ENCODE measurements at places on chromosomes 7 and 10.

DNA sequence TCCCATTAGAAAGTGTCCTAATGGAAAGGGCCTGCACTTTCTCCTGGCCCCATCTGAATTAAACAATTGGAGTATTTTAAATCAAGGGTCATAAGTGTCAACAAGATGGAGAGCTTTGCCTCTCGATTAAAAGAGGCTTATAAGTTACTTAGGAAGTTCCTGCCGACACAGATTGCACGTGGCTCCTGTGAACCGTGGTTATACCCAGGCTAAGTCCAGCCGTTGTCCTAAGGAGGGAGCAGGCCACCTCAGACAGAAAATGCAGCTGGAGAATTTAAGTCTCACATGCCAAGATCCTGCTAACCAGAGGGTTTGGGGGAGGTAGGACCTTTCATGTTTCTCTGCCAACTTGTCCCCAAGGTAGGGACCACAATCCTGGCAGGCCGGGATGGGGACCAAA, 626.5 kb upstream of the GALNT17 start:
- DNase-seq, result no peak

DNA sequence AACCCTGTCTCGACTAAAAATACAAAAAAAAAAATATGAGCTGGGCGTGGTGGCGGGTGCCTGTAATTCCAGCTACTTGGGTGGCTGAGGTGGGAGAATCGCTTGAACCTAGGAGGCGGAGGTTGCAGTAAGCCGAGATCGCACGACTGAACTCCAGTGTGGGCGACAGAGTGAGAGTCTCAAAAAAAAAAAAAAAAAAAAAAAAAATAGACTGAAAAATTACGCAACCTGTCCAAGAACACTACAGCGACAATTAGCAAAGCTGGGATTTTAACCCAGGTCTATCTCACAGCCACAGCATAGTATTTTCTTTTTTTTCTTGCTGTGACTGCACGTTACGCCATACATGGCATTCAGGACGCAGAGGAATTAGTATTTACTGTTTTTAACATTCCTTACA, 1.1 kb upstream of the RABGEF1 start:
- no peak for DNase-seq

GRCh38 chr7:99132595-99133321, 11.2 kb downstream of the SMURF1 start:
- DNase-seq, result no peak

GRCh38 chr10:113788604-113789083, 37.2 kb downstream of the PLEKHS1 start:
- no peak for DNase-seq

DNA sequence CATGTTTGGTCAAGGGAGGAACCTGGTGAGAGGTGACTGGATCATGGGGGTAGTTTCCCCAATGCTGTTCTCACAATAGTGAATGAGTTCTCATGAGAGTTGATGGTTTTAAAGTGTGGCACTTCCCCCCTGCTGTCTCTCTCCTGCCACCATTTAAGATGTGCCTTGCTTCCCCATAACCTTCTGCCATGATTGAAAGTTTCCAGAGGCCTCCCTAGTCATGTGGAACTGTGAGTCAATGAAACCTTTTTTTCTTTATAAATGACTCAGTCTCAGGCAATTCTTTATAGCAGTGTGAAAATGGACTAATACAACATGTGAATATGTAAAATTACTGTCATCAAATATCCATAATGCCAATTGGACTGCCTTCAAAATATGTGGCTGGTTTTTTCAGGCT, 165.5 kb upstream of the TARP start:
- no peak for DNase-seq

GRCh38 chr7:77537136-77537777, at the start of gene PTPN12:
TSS of gene PTPN12 (plus strand) at chr7:77537295. CDS start at chr7:77537547, 252 bp downstream.
- DNase-seq, result peak; percentile 47

DNA sequence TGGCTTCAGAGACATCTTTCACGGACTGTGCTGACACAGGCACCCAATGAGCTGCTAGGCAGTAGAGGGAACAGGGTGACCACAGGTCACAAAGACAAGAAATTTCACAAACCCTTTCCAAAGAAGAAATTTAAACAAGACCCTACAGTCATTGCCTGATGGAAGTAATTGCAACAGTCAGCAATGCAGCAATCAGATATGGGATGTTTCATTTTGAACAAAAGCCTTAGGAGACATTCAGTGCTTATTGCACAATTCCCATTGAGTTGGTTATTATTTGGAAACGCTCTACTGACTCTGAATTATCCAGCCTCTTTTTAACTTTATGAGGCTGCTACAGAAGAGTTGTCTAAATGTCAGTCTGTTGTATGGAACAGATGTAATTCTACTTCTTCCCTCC, 85.5 kb downstream of the ETV1 start:
- peak; percentile 63 for DNase-seq

DNA sequence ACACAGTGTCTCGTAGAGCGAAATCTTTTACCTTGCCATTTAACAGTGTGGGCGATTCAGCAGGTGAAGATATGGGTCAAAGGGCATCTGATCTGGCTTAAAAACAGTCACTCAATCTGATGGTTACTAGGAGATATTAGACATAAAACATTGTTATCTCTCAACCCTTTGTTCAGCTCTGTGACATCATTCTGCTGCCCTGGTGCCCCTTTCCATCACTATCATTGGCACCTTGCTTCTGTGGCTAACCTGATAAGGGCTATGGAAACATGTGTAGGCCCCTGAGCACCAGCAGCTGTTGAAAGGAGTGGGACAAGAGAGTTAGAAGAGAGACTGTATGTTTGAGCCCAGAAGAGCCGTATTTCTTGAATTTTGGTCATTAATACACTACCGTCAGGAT, 650.3 kb downstream of the PHTF2 start:
- no peak for DNase-seq

GRCh38 chr7:18700147-18700546, 204.6 kb downstream of the HDAC9 start:
- DNase-seq, result no peak

DNA sequence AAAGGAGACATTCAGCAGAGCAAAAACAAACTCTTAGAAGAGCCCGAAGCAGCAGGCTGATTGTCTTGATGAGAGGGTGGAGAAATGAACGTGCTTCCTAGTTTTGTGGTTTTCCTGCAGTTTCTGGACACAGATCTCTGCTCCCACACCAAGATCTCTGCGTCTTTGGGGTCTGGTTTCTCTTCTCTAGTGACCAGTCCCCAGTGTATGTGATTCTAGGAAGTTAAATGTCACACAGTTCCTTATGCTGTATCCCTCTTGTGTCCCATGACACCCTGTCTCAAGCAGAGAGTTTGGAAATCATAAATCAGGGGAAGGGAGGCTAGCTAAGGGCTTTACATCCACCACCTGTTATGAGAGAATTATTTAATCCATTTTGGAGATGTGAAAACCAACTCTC, 55.4 kb upstream of the KLF14 start:
- no peak for DNase-seq

DNA sequence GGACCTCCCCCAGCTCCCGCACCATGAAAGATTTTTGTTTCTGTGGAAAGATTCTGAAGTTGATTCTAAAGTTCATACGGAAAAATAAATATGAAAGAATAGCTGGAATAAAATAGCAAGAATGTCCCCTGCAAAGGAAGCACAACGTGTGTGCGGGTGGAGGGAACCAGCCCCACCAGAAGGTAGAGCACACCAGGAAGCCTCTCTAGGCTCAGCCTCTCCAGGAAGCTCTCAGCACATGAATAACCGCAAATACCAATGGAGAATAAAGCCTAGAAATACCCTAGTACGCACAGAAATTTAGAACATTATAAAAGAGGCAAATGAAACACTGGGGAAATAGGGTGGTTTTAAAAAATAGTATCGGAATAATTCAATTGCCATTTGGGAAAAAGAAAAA, 24.6 kb upstream of the FAM170B start:
- no peak for DNase-seq

DNA sequence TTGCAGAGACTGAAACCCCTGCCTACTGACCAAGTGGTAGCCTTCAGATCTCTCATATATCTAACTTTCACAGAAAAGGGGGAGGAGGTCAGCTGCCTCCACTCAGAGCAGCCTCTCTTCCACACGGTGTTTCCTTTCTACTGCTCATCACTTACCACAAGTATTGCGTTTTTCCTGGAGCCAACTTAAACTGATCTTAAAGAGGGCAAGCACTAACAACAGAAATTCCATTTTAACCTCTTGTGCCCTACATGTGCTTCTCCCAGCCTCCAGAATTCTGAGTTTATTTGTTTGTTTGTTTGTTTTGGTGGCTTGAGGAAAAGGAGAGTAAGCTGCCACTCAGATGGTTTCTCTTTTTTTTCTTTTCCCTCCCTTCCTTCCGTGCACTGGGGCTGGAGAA, 19.1 kb downstream of the SKIDA1 start:
- no peak for DNase-seq

- DNase-seq, result no peak
Observed at GRCh38 chr10:63670291-63670898, 149.2 kb downstream of the REEP3 start.

GRCh38 chr7:51366172-51366728, 49.6 kb upstream of the COBL start:
- no peak for DNase-seq

DNA sequence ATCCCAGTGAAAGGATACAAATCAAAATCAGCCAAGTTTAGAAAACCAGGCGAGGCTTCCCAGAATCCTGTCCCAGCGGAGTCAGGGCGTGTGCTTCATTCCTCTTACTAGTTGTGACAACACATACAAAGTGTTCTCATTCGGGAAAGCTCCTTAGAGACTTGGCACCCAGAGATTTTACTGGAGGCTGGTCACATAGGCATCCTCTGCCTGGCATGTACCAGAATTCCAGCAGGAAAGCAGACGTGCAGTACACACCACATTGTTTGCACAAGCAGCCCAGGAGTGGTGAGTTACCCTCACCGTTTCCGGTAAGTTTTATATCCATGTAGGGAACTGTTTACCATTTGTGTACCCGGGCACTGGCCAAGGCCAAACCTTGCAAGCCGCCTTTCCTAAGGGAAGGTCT, 34.9 kb downstream of the MMRN2 start:
- no peak for DNase-seq

GRCh38 chr10:69438536-69439349, 12.5 kb upstream of the TSPAN15 start:
- no peak for DNase-seq

DNA sequence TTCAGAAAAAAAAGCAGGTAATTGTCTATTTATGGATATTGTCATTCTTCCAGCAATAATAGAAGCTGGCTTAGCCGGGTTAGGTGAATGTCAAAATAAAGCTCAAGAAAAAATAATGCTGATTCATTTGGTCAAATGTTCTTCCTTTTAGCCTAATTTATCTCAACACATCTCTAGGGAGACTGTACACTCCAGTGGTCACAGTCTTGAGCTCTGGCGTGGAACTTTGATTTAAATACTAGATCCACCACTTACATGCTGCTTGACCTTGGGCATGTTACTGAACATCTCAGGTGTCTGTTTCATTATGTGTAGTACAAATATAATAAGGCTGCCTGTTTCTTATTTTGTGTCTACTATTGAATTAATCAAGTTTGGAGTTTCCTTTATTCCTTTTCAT, 22.0 kb downstream of the PRTFDC1 start:
- DNase-seq, result no peak

- DNase-seq, result no peak
Observed at GRCh38 chr10:120583424-120584108, 126.5 kb downstream of the PLPP4 start.

- DNase-seq, result no peak
Observed at GRCh38 chr10:48681740-48682139, 2.9 kb upstream of the WDFY4 start.

DNA sequence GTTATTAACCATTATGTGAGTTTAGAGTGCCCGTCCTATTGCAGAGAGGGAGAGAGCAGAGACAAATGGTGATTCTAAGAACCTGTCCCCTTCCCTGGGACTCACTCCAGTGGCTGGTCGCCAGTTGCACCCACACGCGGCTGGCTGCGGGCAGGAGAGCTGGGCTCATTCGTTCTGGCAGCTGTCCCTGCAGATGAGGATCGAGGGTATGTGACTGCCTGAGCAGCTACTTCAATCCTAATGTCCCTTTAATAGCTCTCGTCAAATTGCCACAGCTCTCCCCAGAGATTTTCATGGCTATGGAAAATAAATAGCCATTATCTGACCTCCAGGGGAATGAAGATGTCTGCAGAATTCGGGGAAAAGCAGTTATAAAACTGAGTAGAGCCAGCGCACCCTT, 41.6 kb downstream of the RBM28 start:
- DNase-seq, result no peak

DNA sequence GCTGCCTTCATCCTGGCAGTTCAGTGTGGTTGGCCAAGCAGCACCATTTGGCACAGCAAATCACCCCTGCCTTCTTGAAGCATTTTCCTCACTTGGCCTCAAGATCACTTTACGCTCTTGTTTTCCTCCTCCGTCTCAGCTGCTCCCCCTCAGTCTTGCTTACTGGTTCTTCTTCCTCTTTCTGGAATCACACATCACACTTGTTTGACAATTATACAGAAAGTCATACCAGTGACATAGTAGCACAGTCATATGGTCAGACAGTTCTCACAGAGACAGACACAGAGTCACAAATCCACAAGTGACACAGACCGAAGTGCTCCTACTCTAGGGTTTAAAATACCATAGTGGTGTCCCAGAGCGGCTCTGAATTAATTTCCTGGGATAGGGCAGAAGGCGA, 43.8 kb upstream of the ARL4A start:
- no peak for DNase-seq

DNA sequence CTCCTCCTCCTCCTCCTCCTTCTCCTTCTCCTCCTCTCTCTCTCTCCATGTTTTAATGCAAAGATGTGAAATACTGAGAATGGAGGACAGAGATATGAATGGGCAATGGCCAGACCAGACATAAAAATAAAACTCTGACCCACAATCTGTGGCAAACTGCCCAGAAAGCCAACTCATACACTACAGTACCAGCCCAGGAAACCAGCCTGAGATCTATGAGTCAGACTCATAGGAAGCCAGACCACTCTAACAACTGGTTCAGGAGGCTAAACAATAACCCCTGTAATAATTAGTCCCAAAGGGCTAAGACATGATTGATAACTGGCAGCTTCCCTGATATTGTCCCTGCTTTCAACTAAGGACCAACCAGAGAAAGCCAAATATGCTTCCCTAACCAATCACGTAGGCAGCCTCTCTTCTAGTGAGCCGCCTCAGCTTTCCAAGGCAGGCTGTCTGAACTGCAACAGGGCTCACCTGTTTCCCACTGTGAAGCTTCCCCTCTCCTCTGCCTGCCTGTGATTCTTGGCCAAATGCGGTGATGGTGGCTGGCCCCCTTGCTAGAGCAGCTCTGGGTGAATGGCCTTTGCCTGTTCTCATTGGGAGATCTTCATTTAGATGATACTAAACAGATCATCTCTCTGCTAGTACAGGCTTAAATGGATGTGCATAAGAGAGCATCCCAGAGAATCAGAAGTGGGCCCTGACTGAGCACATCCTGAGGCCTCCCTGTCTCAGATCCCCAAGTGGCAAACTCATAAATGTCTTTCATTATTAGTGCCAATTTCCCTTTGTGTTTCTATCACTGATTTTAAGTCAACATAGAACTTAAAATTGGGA, 817.6 kb downstream of the TNS3 start:
- no peak for DNase-seq

- DNase-seq, result no peak
Observed at GRCh38 chr10:111488668-111489067, 411.8 kb downstream of the ADRA2A start.

All from NCI-H1930 (cell line).